ENCODE measurements at places on chromosomes 7 and 10. TPM values are rescaled to one million over a fixed set of nuclear protein-coding genes. Genes with fewer than 3 reads are reported as not detected.

GRCh38 chr10:68121020-68121743 is 11.9 kb downstream of the MYPN start:
- no peak for DNase-seq

The AZGP1 gene
- total RNA-seq, result not detected

The LIPM gene
- not detected for total RNA-seq

DNA sequence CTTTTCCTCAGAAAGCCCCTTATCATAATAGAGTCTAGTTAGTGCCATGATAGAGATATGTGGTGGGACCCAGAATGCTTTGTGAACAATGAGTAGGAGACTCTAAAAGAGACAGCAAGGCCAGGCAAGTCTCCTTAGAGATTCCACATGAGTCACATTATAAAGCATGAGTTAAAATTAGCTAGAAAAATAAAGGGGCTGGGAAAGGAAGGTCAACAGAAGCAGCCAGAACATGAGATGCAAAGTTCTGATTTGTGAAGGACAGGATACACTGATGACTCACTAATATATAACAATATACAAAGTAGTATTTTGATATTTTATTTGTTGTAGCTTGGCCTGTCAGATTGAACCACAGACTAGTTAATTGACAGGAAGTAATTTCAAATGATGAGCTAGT is 25.3 kb upstream of the SNX13 start:
- DNase-seq, result no peak

The FFAR4 gene
- total RNA-seq, result not detected

- no peak for DNase-seq
Observed at GRCh38 chr10:128345353-128345752, 219.1 kb upstream of the MKI67 start.

The LMBR1 gene
- total RNA-seq, result 63.6 TPM

The MAGI2 gene
- total RNA-seq, result 0.12 TPM

The TMEM229A gene
- not detected for total RNA-seq

DNA sequence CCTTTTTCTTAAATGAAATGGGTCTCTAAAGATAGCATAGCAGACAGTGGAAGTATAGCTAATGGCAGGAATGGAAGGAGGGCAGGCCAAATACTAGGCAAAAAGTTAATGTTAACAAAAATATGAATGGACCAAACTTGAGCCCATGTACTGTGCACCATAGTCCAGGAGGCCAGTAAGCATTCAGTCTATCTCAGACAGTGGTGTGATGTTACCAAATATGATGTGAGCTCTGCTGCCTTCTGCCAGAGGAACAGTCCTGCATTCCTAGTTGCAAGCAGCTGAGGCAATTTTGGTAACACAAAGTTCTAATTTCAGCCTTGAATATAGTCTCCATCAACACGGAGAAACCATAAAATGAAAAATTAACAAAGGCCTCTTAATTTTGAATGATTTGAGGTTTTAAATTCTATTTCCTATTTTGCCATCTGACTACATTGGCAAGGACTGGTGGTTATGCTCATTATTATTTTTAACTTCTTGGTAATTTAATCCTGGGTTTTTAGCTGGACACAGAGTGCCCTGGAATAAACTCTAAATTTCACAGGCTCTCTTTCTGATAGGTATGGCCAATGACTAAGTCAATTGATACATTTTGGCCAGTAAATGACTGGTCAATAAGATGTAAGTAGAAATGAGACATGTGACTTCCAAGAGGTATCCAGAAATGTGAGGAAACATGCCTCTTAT is 317.0 kb upstream of the MYO3A start:
- DNase-seq, result no peak

- no peak for DNase-seq
Observed at GRCh38 chr10:18158773-18159265, 18.6 kb downstream of the CACNB2 start.

- DNase-seq, result no peak
Observed at GRCh38 chr10:3150366-3150765, 22.2 kb downstream of the PITRM1 start.

The GBX1 gene
- not detected for total RNA-seq

GRCh38 chr10:28587270-28587969 is 54.5 kb downstream of the WAC start:
- DNase-seq, result no peak

The RAMP3 gene
- not detected for total RNA-seq

GRCh38 chr10:108323274-108323798 is 1158.8 kb upstream of the SORCS1 start:
- no peak for DNase-seq

GRCh38 chr10:19777806-19778205 is 38.4 kb upstream of the PLXDC2 start:
- no peak for DNase-seq

GRCh38 chr7:84194484-84195271 is at the start of gene SEMA3A:
Gene SEMA3A (minus strand): TSS chr7:84194789. CDS start chr7:84194586, 203 bp downstream.
- DNase-seq, result peak; percentile 74

The ASB13 gene
- total RNA-seq, result 14.5 TPM

- DNase-seq, result no peak
Observed at GRCh38 chr7:33500703-33501701, 371.6 kb downstream of the BBS9 start.

The PUS7 gene
- 54.5 TPM for total RNA-seq

- peak; percentile 81 for DNase-seq
Observed at GRCh38 chr10:930625-931325, 730 bp downstream of the LARP4B start.

DNA sequence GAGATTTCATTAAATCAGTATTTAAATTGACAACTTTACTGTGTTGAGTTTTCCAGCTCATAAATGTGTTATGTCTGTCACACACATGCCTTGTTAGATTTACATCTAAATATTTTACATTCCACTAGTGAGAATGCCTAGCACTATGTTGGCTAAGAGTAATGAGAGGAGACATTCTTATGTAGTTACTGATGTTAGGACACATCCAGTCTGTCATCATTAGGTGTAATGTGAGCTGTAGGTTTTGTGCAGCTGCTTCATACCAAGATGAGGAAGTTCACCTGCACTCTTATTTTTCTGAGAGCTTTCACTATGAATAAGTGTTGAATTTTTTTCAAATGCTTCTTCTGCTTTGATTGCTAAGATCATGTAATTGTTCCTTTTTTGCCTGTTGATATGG is 218.0 kb upstream of the IGFBP3 start:
- DNase-seq, result no peak

DNA sequence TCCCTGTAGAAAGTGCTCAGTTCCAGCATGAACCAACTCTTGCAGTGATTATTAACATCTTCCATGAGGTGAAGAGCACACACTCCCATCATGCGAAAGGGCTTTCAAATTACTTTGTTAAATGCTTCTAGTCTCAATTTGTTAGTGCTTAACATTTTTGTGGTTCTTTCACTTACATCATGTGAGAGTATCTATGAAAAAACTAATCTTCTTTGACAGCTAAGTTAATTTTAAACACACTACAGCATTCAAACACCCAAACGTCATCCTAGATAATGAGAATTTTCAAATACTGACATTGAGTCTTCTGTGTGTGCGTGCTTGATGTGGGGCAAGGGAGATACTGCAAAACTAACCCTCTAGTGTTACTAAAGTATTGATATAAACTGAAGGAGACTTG is 84.8 kb downstream of the ETV1 start:
- no peak for DNase-seq

GRCh38 chr7:95919556-95919955 is 147.2 kb downstream of the DYNC1I1 start:
- no peak for DNase-seq

DNA sequence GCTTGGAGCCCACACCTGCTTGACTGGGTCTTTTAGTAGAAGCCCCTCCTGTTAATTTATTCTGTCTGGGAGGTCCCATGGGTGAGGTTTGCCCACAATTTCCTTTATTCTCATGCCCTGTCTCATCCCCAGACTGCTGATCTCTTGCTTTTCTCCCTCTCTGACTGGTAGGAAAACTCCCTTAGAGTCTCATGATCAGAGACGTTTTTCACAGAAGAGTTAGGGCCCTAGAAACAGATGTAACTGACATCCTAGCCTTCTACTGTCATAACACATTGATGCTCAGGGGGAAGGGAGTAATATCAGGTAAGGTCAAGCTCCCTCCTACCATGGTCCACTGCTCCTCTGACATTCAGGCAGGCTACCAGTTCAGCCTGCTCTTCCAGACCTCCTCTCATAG is 43.7 kb upstream of the WASL start:
- DNase-seq, result no peak

DNA sequence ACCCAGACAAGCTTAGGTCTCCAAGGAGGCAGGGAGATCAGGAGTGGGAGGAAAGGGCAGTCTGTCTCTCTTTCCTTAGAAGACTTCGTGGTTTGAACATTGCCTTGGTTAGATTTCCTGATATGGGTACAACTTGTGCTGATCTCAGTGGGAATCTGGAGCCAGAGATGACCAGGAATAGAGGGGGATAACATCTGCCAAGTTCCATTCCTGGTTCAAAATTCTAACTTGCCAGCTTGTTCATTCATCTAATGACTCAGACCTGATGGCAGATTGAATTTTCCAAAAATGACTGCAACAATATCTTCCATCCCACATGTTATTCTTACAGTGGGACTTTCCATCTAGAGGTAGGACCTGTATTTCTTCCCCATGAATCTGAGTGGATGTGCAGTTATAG is 394.3 kb upstream of the PODXL start:
- DNase-seq, result no peak

GRCh38 chr10:55160655-55161283 is 359.7 kb upstream of the PCDH15 start:
- no peak for DNase-seq

The ANKRD61 gene
- total RNA-seq, result 0.58 TPM

DNA sequence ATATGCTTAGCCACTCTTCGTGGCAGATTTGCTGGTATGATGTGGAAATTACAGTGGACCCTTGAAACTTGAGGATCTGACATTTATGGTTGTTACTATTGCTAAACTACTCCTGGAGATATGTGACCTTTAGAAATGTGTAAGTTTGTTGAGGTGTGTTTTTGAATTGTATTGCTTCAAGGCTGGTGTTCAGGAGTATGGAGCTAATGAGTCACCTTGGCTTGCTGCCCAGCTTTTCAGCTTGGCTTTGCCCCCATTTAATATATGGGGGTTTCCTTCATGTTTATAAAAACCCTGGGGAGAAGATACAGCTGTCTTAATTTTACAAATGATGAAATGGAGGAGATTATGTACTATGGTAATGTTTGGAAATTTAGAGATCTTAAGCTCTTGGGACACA is 11.6 kb downstream of the HBP1 start:
- no peak for DNase-seq
